NCI-H460 (cell line): ENCODE measurements at places on chromosomes 12 and 14. TPM values are rescaled to one million over a fixed set of nuclear protein-coding genes. Genes with fewer than 3 reads are reported as not detected.

DNA sequence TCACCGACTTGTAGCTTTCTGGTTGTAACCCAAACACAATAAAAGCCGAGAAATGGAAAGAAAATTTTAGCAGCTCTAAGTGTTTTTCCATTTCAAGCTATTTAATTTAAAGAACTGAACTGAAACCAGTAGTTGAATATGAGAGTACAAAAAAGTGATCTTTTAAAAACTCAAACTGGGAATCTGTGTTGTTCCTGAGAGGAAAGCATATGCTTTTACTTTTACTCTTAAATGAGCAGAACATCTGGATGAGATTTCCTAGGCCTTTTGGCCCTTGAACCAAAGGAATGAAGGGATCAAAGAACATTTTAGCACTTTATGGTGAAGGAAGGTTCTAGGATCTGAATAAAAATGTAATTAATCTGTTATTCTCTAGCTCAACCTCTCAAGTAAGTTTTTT is 1.3 kb downstream of the KERA start:
- DNase-seq: no peak

- DNase-seq: no peak
These were observed 51.9 kb downstream of the PRMT8 start for GRCh38 chr12:3542911-3543310.

- DNase-seq: no peak
These were observed 34.4 kb upstream of the DYNC1H1 start for GRCh38 chr14:101929946-101930345.

GRCh38 chr14:77154421-77154820 is 12.8 kb upstream of the ZDHHC22 start:
- no peak for DNase-seq

DNA sequence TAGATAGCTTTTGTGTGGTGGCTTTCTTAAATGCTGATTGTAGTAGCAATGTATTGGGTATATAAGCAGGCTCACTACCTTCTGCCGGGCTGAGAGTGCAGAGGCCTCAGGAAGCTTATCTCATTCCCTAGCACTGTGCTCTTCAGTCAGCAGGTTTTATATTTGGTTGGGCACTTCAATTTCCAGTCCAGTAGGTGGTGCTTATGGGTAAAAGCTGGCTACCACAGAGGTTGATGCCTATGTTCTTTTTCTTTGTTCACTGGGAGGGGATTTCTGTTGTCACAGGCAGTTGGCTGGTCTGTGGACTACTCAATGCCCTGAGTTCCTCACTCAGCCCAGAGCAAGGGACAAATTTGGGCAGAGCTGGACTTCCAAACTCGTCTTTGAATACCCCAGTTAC is 43.0 kb upstream of the GLIPR1 start:
- DNase-seq: no peak

ZNF385A gene
- total RNA-seq: 5.3 and 5.5 TPM in 2 replicates

LRTM2 gene
- not detected in 2 replicates for total RNA-seq

ARHGAP9 gene
- total RNA-seq: not detected in 2 replicates
